Kidney (tissue), 22 donors: ENCODE measurements at places on chromosomes 5 and 9. TPM values are rescaled to one million over a fixed set of nuclear protein-coding genes. Genes with fewer than 3 reads are reported as not detected.

The SMIM27 gene
- 14.6 TPM for total RNA-seq

The IFNK gene
- not detected for total RNA-seq

The LCN15 gene
- total RNA-seq: not detected

The PCDHGA2 gene
- 4.7 TPM for total RNA-seq

The TNFSF8 gene
- 5.0 TPM for total RNA-seq

The SLC2A6 gene
- 5.8 TPM for total RNA-seq

The EIF4E1B gene
- total RNA-seq: not detected

DNA sequence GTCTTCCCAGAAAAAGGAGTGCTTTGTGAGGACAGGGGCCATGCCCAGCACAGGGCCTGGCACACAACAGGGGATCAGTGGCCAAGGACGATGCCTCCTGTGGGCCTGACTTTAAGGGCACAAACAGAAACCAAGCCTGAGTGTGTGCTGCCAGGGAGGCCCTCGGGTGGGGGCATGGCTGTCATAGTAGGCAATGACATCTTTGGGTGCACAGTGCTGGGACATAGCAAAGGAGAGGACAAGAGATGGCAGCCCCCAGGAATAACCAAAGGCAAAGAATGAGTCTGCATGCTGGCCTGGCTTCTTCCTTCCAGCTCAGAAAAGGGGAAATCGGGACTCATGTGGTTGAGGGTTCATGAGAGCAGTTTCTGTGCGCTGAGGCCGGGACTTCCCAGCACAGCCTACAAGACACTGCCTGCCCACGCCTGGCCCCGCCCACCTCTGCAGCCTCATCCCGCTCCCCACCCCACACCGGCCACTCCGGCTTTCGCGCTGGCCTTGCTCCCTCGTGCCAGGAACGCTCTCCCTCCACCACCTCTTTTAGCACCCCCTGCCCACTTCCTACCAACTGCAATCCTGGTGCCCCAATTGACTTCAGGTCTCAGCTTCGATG lies 13.8 kb upstream of the LHX2 start:
- peaks cover 73% of the 10 kb centered on the region for H3K27me3 ChIP-seq
- no peak overlapping the region for H3K27ac ChIP-seq
- peaks cover 6% of the 10 kb centered on the region for H3K4me1 ChIP-seq

DNA sequence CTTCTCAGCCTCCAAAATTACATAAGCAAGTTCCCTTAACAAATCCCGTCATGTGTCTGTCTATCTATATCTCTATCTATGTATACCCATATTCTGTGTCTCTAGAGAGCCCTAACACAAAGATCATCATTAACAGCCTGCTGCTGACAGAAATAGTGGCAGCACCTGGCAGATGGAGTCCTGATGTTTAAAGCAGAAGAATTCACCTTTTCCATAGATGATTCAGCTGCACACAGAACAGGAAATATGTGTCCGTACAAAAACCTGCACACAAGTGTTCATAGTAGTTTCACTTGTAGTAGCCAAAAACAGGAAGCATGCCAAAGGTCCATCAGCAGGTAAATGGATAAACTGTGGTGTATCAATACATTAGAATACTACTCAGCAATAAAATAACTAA lies 45.0 kb upstream of the ACO1 start:
- no peaks in the 10 kb centered on the region for H3K4me1 ChIP-seq
- H3K36me3 ChIP-seq: no peaks in the 10 kb centered on the region
- no peak for DNase-seq

GRCh38 chr9:83081846-83082245 lies 18.9 kb upstream of the RASEF start:
- H3K4me1 ChIP-seq: no peaks in the 10 kb centered on the region
- H3K27ac ChIP-seq: no peak overlapping the region
- no peak overlapping the region for H3K4me3 ChIP-seq
- H3K36me3 ChIP-seq: no peaks in the 10 kb centered on the region
- DNase-seq: no peak
- no peaks in the 10 kb centered on the region for H3K27me3 ChIP-seq

DNA sequence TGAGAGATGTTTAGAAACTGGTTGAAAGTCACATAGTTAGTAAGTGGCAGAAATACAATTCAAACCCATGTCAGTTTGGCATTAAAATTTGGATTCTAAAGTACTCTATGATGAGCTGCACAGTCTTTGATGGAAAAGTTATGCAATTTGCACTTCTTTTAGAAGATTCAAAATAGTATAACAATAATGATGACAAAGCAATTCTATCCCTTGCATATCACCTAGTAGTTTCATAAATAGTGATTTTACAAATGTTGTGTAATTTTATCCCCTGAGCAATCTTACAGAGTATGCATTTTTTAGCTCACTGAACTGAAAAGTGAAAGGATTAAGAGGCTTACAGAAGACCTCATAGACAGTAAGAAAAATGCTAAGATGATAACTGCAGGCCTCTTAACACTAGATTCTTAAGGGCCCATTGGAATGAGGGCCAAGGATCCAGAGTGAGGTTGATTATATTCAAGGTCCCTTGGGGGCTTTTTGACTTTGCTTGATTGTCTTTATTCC lies 3.7 kb downstream of the C5orf46 start:
- H3K4me1 ChIP-seq: no peaks in the 10 kb centered on the region
- H3K4me3 ChIP-seq: no peak overlapping the region
- no peaks in the 10 kb centered on the region for H3K27me3 ChIP-seq

- no peak overlapping the region for H3K4me3 ChIP-seq
- no peaks in the 10 kb centered on the region for H3K36me3 ChIP-seq
- no peak for DNase-seq
These were observed 165.8 kb downstream of the MELK start for GRCh38 chr9:36738318-36738976.

DNA sequence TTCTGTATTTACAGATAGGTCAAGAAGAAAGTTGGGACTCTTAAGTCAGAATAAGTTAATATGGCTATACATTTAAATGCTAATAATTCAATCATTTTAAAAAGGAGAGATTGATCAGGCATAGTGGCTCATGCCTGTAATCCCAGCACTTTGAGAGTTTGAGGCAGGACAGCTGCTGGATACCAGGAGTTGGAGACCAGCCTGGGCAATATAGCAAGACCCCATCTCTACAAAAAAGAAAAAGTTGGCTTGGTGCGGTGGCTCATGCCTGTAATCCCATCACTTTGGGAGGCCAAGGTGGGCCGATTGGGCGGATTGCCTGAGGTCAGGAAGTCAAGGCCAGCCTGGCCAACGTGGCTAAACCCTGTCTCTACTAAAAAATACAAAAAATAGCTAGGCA lies 15.0 kb upstream of the GLDC start:
- DNase-seq: no peak
- H3K4me3 ChIP-seq: no peak overlapping the region
- no peaks in the 10 kb centered on the region for H3K27me3 ChIP-seq
- H3K36me3 ChIP-seq: no peaks in the 10 kb centered on the region
- H3K4me1 ChIP-seq: no peaks in the 10 kb centered on the region

GRCh38 chr9:104233366-104233765 lies 139.3 kb downstream of the SMC2 start:
- H3K36me3 ChIP-seq: no peaks in the 10 kb centered on the region
- no peak overlapping the region for H3K27ac ChIP-seq
- no peak overlapping the region for H3K4me3 ChIP-seq
- H3K4me1 ChIP-seq: no peaks in the 10 kb centered on the region
- DNase-seq: no peak

GRCh38 chr5:100539519-100539918 lies 4.3 kb downstream of the FAM174A start:
- H3K27me3 ChIP-seq: no peaks in the 10 kb centered on the region
- no peaks in the 10 kb centered on the region for H3K36me3 ChIP-seq
- peaks cover 4% of the 10 kb centered on the region for H3K4me1 ChIP-seq

DNA sequence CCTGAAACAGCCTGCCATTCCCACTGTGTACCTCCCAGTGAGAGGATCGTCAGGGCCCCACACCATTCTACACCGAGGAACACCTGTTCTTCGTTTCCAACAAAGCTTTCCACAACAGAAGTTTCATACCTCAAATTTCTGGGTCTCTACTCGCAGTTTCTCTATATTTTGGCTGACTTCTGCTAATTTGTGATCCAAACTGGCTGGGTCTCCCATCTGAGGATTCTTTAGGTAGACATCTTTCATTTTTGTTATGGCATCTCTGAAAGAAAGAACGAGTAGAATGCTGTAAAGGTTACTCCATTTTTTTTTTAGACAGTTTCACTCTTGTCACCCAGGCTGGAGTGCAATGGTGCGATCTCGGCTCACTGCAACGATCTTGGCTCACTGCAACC lies 67.5 kb downstream of the USP20 start:
- no peak overlapping the region for H3K4me3 ChIP-seq
- peaks cover 8% of the 10 kb centered on the region for H3K36me3 ChIP-seq
- H3K4me1 ChIP-seq: no peaks in the 10 kb centered on the region

DNA sequence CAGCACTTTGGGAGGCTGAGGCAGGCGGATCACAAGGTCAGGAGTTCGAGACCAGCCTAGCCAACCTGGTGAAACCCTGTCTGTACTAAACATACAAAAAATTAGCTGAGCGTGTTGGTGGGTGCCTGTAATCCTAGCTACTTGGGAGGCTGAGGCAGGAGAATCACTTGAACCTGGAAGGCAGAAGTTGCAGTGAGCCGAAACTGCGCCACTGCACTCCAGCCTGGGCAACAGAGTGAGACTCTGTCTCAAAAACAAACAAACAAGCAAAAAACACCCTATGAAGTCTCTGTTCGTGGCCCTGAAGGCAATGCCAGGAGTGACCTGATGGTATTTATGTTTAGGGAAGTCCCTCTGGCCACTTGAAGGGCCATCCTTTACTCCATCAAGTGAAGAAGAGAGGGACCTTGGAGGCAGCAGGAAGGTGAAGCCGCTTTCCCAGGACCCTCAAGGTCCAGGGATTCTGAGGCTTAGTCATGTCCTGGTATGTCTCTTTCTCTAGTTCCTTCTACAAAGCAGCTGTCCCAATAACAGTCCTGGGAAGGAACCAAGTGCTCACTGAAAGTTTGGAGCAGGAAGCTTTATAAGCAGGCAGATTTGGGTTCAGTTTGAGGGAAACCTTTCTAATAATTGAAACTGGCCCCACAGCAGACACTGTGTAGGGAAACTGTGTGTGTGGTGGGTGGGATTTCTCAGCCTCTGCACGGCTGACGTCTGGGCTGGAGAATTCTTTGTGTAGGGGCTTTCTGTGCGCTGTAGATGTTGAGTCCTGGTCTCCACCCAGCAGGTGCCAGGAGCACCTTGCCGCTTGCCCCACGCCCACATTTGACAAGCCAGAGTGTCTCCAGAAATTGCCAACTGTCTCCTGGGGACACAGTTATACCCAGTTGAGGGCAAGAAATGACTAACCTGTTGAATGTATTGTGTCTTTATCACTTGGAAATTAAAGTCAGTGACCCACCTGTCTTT lies 12.5 kb downstream of the PHF2 start:
- no peak overlapping the region for H3K27ac ChIP-seq
- no peak overlapping the region for H3K4me3 ChIP-seq
- no peaks in the 10 kb centered on the region for H3K36me3 ChIP-seq
- no peaks in the 10 kb centered on the region for H3K4me1 ChIP-seq

- DNase-seq: no peak
- H3K27ac ChIP-seq: no peak overlapping the region
- no peaks in the 10 kb centered on the region for H3K27me3 ChIP-seq
- H3K36me3 ChIP-seq: no peaks in the 10 kb centered on the region
- H3K4me3 ChIP-seq: no peak overlapping the region
These were observed 102.7 kb downstream of the DPYSL3 start for GRCh38 chr5:147407094-147407681.

DNA sequence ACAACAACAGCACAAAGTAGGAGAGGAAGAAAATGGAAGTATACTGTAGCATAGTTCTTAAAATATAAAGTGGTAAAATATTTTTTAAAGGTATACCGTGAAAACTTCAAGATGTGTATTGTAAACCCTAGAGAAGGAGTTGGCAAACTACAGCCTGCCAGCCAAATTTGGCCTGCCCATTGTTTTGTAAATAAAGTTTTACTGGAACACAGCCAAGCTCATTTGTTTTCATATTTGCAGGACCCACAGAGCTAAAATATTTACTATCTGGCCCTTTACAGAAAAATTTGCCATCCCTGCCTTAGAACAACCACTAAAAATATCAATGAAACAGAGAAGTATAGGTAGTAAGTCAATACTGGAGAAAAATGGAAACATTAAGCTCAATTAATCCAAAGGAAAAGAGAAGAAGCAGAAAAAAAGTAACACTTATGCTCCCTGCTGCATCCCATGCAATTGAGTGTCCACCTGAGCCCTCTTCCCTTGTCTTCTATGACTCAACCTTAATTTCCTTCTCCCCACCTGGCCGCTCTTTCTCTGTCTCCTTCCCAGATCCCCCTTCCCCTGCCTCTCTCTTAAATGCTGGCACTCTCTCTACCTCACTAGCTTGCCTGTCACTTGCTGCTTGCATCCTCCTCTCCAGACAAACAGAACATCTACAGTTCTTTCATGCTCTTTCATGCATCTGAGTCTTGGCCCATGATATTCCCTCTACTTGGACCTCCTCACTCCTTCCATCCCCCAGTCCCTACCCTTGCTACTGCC lies 50.6 kb upstream of the FER start:
- H3K4me1 ChIP-seq: no peaks in the 10 kb centered on the region
- no peak overlapping the region for H3K27ac ChIP-seq
- no peaks in the 10 kb centered on the region for H3K27me3 ChIP-seq
- H3K36me3 ChIP-seq: no peaks in the 10 kb centered on the region
- no peak overlapping the region for H3K4me3 ChIP-seq
- no peak for DNase-seq

DNA sequence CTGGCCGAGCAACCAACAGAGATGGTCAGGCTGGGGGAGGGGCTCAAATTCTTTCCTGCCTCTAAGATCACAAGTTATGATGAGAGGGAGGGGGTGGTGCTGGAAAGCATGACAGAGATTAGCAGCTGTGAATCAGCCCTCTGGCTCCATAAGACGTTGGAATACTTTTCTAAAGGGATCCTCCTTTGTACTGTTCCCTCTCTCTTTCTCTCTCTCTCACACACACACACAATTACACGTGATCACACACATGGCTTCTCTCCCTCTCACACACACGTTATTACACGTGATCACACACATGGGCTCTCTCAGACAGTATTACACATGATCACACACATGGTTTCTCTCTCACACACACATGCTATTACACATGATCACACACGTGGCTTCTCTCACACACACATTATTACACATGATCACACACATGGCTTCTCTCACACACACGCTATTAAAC lies at the start of gene SLC45A2:
SLC45A2 (minus strand) TSS at position 23 of the 454 bp plus-strand sequence. CDS start 110 bp downstream, outside the sequence.
- no peaks in the 10 kb centered on the region for H3K4me1 ChIP-seq
- H3K36me3 ChIP-seq: peaks cover 7% of the 10 kb centered on the region
- H3K4me3 ChIP-seq: peak within 1 kb of the TSS; percentile 3
- DNase-seq: no peak

GRCh38 chr5:81895307-81895706 lies 76.5 kb upstream of the ATG10 start:
- no peak for DNase-seq
- no peaks in the 10 kb centered on the region for H3K36me3 ChIP-seq
- no peaks in the 10 kb centered on the region for H3K4me1 ChIP-seq
- no peaks in the 10 kb centered on the region for H3K27me3 ChIP-seq

- H3K4me3 ChIP-seq: no peak overlapping the region
- H3K27me3 ChIP-seq: no peaks in the 10 kb centered on the region
- H3K27ac ChIP-seq: no peak overlapping the region
- no peaks in the 10 kb centered on the region for H3K36me3 ChIP-seq
- DNase-seq: no peak
These were observed 289.6 kb downstream of the GLIS3 start for GRCh38 chr9:4010309-4010708.

GRCh38 chr5:158958021-158958994 lies 141.4 kb downstream of the EBF1 start:
- no peaks in the 10 kb centered on the region for H3K4me1 ChIP-seq
- no peak overlapping the region for H3K4me3 ChIP-seq
- no peaks in the 10 kb centered on the region for H3K27me3 ChIP-seq
- DNase-seq: peak; percentile 43
- no peaks in the 10 kb centered on the region for H3K36me3 ChIP-seq

GRCh38 chr5:90560771-90561170 lies 2.2 kb downstream of the ADGRV1 start:
- H3K27ac ChIP-seq: no peak overlapping the region
- H3K4me1 ChIP-seq: no peaks in the 10 kb centered on the region
- H3K36me3 ChIP-seq: no peaks in the 10 kb centered on the region
- H3K4me3 ChIP-seq: no peak overlapping the region
